ENCODE measurements at places on chromosomes 6 and 20. TPM values are rescaled to one million over a fixed set of nuclear protein-coding genes. Genes with fewer than 3 reads are reported as not detected.

The ELMO2 gene
- 30.1 TPM for total RNA-seq

The VIP gene
- 0.91 TPM for total RNA-seq

The PIGU gene
- 7.1 TPM for total RNA-seq

The C6orf52 gene
- 1.1 TPM for total RNA-seq

The SRXN1 gene
- 79.9 TPM for total RNA-seq

The TINAG gene
- 0.32 TPM for total RNA-seq

The BPIFB4 gene
- total RNA-seq = not detected

The ULBP3 gene
- 6.1 TPM for total RNA-seq

The BTN1A1 gene
- total RNA-seq = not detected

The DNMT3B gene
- 3.6 TPM for total RNA-seq

The GGTLC1 gene
- not detected for total RNA-seq

The RPS10 gene
- 4,666 TPM for total RNA-seq

The DACT2 gene
- total RNA-seq = not detected

The SLC22A1 gene
- under 0.01 TPM for total RNA-seq

The TUBB1 gene
- total RNA-seq = not detected

The FUT9 gene
- not detected for total RNA-seq

The AGPAT4 gene
- 7.5 TPM for total RNA-seq

The LAMA2 gene
- 43.3 TPM for total RNA-seq

The OOEP gene
- total RNA-seq = not detected

The PGC gene
- not detected for total RNA-seq

The SIRPD gene
- total RNA-seq = not detected

The THBS2 gene
- 3.6 TPM for total RNA-seq

The HLA-DQA1 gene
- not detected for total RNA-seq

The OTOR gene
- not detected for total RNA-seq

The CTAGE9 gene
- not detected for total RNA-seq

The FANCE gene
- 7.0 TPM for total RNA-seq

The MED23 gene
- total RNA-seq = 21.1 TPM

The NRSN1 gene
- total RNA-seq = not detected
